ENCODE measurements at places on chromosomes 1 and 21.

GRCh38 chr21:44637018-44637850 lies at the start of gene KRTAP10-10:
TSS of gene KRTAP10-10 (plus strand) at chr21:44637356. CDS start at chr21:44637418, 62 bp downstream.
- no peak for DNase-seq

DNA sequence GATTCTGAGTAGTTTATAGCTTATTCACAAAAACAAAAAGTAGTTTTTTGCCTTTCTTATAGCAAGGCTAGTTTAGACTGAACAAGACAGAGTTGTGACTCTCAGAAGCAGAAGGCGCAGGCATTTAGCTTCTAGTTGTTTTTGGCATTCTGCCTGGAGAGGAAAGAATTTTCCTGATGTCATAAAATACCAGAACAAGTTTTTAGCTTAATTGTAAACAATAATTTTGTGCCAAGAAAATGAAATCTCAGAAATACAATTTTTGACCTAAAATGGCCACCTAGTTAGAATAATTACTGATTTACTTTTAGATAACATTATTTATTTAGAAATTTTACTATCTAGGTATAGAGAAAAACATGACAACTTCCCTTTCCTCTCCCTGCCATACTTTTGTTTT lies 1.0 kb downstream of the DNAJB4 start:
- DNase-seq: no peak

DNA sequence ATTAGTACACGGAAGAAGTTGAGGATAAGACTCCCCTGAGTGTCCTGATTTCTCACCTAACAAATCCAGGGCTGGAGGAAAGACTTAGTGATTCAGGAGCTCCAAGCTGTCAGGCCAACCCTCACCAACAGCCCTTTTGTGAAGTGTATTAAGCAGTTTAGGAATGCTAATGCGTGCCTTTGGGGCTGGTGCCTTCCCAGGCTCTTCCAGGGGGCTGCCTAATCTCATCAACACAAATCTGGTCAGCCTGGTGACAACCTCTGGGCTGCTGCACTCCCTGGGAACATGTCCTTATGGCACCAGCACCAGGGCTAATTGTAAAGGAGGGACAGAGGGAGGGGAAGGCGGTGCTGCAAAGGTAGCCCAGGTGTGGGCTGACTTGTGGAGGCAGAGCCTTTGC lies 15.5 kb downstream of the CSMD2 start:
- DNase-seq: no peak

- DNase-seq: no peak
Observed at GRCh38 chr1:214542275-214543199, 8.9 kb downstream of the PTPN14 start.

- DNase-seq: no peak
Observed at GRCh38 chr1:70117046-70117445, 88.3 kb downstream of the LRRC40 start.
